ENCODE measurements at places on chromosomes 5 and 9.

- no peak for DNase-seq
These were observed 92.6 kb upstream of the IRX4 start for GRCh38 chr5:1975406-1975715.

DNA sequence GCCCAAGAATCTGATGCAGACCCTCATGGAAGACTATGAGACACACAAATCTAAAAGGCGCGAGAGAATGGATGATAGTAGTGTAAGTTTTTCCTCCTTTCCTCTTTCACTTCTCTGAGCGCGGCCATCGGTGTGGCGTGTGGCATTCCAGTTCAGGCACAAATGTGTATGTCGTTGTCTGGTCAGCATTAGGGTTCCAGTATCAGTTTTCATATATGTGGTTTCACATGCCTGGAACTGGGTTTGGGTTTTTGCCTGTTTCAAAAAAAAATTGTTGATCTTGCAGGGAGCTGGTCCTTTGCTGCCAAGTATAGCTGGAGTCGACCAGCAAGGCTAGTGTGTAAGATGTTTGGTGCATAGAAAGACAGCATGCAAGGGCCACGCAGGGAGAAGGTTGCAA, 51.5 kb downstream of the C9orf152 start:
- no peak for DNase-seq

DNA sequence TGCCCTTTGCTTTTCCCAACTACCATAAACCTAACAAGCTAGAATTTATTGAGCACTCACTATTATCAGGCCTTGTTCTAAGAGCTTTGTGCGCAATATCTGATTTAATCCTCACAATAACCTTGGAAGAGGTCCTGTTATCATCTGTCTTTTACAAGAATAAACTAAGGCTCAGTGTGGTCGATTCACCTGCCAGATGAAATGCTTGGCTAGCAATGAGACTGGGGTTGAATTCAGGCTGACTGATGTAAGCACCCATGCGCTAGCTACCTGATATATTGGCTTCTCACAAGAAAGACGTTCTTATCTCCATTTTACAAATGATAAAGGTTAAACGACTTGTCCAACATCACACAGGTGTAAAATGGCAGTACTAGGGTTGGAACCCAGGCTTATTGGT, 37.4 kb downstream of the FAT2 start:
- no peak for DNase-seq

GRCh38 chr5:118029807-118030206, 958.5 kb downstream of the DTWD2 start:
- no peak for DNase-seq

- no peak for DNase-seq
These were observed 4.9 kb upstream of the LCN1 start for GRCh38 chr9:135516132-135516860.

- no peak for DNase-seq
These were observed 275.4 kb downstream of the FSTL4 start for GRCh38 chr5:133336969-133337410.

GRCh38 chr5:97842687-97843086, 659.6 kb upstream of the RIOK2 start:
- DNase-seq: no peak

- peak; percentile 17 for DNase-seq
These were observed 66.8 kb downstream of the ARL15 start for GRCh38 chr5:54243483-54244080.

GRCh38 chr9:112839331-112839730, 51.3 kb downstream of the SLC46A2 start:
- DNase-seq: no peak

GRCh38 chr9:69895185-69895584, 74.6 kb downstream of the CFAP95 start:
- DNase-seq: no peak

GRCh38 chr5:121937762-121938161, 24.0 kb upstream of the SRFBP1 start:
- no peak for DNase-seq

DNA sequence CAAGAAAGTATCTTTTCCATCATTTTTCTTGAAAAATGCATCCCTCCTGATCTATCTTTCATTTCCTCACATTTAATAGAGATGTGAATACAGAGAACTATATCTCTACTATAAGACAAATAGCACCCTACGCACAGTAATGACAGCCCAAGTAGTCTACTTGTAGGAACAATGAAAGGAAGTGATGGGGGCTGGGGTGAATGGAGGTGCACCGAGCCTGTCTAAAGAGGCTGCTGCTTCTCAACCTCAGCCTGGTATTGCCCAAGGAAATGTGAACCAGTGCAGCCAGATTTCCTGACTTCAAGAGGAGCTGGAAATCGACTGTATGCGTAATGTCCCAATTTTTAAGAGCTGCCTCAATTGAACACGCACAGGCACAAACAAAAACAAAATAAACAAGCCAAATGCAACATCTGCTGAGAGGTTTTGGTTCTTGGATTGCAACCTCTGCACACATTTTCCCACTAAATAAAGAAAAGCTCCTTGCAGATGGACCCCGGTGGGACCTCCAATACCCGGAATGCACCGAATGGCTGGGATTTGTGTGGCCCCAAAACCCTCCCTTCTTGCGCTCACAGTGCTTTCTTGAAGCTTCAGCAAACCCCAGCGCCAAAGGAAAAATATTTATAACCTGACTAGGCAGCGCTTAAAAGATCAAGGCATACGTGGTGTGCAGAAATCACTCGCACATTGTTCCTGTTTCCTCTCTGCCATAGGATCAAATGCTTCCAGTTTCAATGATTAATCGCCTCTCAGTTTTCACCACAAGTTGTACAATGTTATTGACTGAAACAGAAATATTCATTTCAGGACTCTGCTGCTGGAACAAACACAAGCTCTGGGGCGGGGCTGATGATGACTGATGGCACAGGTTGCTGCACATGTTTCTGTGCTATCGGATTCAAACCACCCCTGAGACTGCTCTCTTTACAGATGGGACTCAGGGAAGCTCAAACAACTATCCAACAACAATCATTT, 68.3 kb downstream of the KCNIP1 start:
- DNase-seq: no peak

All from CD4-positive, alpha-beta T cell treated with Interleukin-15 for 4 hours (primary cell).